CD8-positive, alpha-beta memory T cell (primary cell): ENCODE measurements at places on chromosomes 1 and 21. TPM values are rescaled to one million over a fixed set of nuclear protein-coding genes. Genes with fewer than 3 reads are reported as not detected.

GRCh38 chr1:87170157-87170556 lies 158.5 kb upstream of the LMO4 start:
- H3K27me3 ChIP-seq, result no peaks in the 10 kb centered on the region
- no peaks in the 10 kb centered on the region for H3K36me3 ChIP-seq
- no peak overlapping the region for H3K4me3 ChIP-seq
- no peaks in the 10 kb centered on the region for H3K4me1 ChIP-seq

DNA sequence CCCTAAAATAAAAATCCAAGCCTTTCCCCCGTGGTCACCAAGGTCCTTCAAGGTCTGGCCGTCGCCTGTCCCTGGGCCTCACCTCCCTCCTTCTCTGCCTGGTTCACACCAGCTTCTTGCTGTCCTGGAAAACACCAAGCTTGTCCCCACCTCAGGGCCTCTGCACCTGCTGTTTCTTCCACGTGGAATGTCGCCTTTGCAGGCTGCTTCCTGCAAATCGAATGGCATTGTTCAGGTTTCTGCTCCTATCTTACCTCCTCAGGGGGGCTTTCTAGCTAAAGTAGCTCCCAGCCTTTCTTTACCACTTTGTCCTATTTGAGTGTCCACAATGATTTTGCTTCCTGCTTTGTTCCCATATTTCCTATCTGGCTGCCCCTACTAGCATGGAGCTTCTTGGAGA lies 3.3 kb upstream of the CASZ1 start:
- H3K27ac ChIP-seq, result no peak overlapping the region
- no peaks in the 10 kb centered on the region for H3K4me1 ChIP-seq
- no peaks in the 10 kb centered on the region for H3K36me3 ChIP-seq
- H3K27me3 ChIP-seq, result peaks cover 5% of the 10 kb centered on the region

GRCh38 chr1:70727886-70728489 lies 316.9 kb downstream of the CTH start:
- DNase-seq, result no peak
- H3K36me3 ChIP-seq, result no peaks in the 10 kb centered on the region

DNA sequence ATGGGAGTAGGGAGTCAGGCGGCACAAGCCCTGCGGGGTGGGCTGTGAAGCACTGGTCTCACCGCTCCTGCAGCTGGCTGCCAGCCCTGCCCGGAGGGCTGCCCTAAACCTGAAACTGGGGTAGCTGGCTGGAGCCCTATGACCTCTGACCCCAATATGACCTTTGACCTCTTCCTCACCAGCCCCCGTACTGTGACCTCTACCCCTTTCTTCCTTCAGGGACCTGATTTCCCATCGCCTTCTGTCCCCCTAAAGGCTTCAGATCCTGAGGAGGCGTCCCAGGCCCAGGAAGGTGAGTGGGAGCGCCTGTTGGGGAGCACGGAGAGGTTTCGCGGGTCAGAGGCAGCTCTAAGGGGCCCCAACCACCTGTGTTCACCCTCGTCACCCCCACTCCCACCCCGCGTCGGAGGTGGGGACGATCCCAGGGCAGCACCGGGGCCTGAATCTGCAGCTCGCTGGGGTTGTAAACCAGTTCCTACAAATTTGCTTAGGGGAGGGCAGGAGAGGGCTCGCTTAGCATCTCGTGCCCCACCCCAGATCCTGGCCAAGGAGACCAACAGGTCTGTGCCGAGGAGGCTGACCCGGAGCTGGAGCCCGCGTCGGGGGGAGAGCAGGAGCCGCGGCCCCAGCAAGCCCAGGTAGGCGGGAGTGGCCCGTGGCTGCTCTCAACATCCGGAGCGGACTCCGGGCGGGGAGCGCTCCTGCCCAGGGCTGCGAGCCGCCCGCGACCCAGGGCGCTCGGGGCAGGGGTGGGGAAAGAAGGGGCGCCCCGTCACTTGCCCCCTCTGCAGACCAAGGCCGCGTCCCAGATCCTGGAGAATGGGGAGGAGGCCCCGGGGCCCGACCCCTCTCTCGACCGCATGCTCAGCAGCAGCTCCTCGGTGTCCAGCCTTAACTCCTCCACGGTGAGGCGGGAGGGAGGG lies 7.3 kb downstream of the SYTL1 start:
- peak overlapping the region; percentile 41 for H3K4me3 ChIP-seq
- H3K4me1 ChIP-seq, result peaks cover 17% of the 10 kb centered on the region
- no peak overlapping the region for H3K27ac ChIP-seq
- H3K27me3 ChIP-seq, result no peaks in the 10 kb centered on the region
- peaks cover 9% of the 10 kb centered on the region for H3K36me3 ChIP-seq
- peak; percentile 32 for DNase-seq

GRCh38 chr1:172845371-172845770 lies 186.5 kb downstream of the FASLG start:
- DNase-seq, result peak; percentile 22
- H3K4me3 ChIP-seq, result no peak overlapping the region
- no peaks in the 10 kb centered on the region for H3K27me3 ChIP-seq
- no peaks in the 10 kb centered on the region for H3K36me3 ChIP-seq

GRCh38 chr1:4312024-4312423 lies 342.4 kb upstream of the AJAP1 start:
- H3K36me3 ChIP-seq, result no peaks in the 10 kb centered on the region
- H3K4me1 ChIP-seq, result no peaks in the 10 kb centered on the region
- H3K27ac ChIP-seq, result no peak overlapping the region
- H3K27me3 ChIP-seq, result no peaks in the 10 kb centered on the region

DNA sequence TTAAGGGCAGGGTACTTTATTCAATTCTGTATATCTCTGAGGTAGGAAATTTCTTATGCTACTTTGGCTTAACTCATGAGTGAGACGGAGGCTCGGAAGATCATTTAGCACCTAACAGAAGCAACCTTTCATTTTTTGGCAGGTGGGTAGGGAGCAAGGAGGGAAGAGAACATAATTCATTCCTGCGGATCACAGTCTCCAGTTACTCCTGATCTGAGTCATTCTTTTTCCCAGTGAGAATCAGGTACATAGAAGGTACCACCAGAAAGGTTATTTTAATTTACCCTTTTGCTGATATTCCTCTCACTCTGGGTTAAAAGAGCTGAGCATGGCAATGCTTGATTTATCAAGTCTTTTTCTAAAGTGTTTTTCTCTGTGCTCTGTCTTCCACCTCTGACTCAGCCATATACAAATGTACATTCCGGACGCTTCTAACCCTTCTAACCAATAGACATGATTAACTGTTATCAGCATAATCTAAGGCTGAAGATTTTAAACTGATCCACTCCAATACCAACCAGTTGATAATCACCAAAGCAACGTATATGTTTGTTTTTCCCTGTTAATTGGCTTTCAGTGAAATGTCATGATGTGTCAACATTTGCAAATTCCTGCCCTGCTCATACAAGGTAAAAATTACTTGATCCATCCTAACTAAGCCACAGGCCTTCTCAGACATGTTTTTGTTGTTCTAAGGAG lies 271.7 kb downstream of the DUSP10 start:
- no peak overlapping the region for H3K27ac ChIP-seq
- H3K36me3 ChIP-seq, result no peaks in the 10 kb centered on the region
- H3K27me3 ChIP-seq, result peaks cover 4% of the 10 kb centered on the region
- DNase-seq, result no peak
- no peak overlapping the region for H3K4me3 ChIP-seq

Gene AMY1B
- not detected for polyA plus RNA-seq

DNA sequence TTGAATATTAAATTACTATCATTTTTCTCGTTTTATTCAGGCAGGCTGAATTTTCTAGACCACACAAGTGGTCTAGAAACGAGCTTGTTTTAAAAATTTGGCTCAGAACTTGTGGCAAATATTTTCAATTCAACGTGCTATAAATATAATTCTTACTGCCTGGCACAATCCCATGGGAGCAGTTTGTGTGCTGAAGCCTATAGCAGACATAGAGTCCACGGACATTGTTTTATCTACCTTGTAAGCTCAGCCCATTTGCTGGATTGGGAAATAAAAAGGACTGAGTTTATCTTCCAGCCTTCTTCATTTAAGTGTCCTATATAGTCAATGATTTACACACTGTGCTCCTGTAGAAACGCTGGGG lies 103.4 kb downstream of the ZBTB18 start:
- H3K27me3 ChIP-seq, result no peaks in the 10 kb centered on the region
- H3K36me3 ChIP-seq, result no peaks in the 10 kb centered on the region
- H3K4me1 ChIP-seq, result no peaks in the 10 kb centered on the region
- H3K27ac ChIP-seq, result no peak overlapping the region
- no peak for DNase-seq

- no peak for DNase-seq
- H3K4me1 ChIP-seq, result no peaks in the 10 kb centered on the region
- H3K4me3 ChIP-seq, result no peak overlapping the region
These were observed 11.9 kb downstream of the RGS8 start for GRCh38 chr1:182672487-182672836.

Gene ARHGEF16
- 0.06 TPM for polyA plus RNA-seq

DNA sequence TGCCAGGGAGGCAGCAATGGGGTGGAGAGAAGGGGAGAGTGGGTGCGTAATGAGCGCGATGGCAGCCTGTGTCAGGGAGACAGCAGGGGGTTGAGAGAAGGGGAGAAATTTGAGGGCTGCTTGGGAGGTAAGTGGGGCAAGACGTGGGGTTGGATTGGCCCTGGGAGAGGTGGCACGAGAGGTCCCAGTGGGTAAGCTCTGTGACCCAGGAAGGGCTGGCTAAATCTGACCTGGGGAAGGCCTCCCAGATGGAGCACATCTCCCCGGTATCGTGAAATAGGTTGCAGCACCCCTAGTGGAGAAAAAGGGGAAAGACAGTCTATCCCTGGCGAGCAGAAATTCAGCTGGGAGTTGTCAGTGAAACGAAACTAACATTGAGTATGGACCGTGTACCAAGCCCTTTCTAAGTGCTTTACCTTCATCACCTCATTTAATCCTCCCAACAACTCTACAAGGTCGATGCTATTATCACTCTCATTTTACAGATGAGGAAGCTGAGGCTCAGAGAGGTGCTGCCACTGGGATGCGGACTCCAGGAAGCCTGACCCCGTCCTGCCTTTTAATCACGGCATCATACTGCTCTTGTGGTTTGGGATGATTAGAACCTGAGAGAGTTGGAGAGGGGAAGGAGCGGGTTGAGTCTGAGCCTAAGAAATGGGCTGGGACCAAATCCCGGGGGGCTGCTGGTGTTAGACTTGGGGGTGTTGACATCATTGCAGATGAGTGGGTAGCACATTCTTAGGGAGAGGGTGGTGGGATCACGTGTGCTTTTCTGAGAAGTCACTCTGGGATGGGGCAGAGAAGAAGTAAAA lies 56.6 kb upstream of the RPL11 start:
- H3K27me3 ChIP-seq, result no peaks in the 10 kb centered on the region
- H3K27ac ChIP-seq, result no peak overlapping the region
- H3K36me3 ChIP-seq, result no peaks in the 10 kb centered on the region
- H3K4me3 ChIP-seq, result peak overlapping the region; percentile 72
